ENCODE measurements at places on chromosomes 16 and 17.
A peak's percentile ranks its signal among the peaks of the same experiment; 100 is the strongest.

DNA sequence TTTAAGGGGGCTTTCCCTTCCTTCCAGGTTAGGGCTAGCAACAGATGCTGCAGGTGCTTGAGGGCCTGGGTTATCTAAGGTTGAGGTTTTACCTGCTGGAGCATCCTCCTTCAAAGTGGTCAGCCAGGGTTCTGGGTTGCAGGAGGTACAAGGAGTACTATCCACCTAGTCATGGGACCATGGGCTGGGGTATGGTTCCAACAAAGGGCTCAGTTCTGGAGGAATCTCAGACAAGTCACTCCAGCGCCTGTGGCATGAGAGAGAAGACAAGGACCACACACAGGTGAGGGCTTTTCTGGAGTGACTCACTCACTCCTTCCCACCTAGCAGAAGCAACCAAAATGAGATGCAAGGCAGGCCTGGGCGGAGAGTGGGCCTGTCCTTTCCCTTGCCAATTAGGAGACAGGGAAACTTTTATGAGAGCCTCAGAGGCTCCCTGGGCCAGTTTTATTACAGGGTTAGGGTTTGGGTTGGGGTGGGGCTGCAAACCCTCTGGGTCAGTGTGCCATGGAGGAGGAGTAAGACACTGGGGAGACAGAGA is 2.2 kb downstream of the MYO19 start:
- no peak for DNase-seq

- DNase-seq = no peak
Observed at GRCh38 chr16:66188917-66189725, 177.4 kb upstream of the CDH5 start.

DNA sequence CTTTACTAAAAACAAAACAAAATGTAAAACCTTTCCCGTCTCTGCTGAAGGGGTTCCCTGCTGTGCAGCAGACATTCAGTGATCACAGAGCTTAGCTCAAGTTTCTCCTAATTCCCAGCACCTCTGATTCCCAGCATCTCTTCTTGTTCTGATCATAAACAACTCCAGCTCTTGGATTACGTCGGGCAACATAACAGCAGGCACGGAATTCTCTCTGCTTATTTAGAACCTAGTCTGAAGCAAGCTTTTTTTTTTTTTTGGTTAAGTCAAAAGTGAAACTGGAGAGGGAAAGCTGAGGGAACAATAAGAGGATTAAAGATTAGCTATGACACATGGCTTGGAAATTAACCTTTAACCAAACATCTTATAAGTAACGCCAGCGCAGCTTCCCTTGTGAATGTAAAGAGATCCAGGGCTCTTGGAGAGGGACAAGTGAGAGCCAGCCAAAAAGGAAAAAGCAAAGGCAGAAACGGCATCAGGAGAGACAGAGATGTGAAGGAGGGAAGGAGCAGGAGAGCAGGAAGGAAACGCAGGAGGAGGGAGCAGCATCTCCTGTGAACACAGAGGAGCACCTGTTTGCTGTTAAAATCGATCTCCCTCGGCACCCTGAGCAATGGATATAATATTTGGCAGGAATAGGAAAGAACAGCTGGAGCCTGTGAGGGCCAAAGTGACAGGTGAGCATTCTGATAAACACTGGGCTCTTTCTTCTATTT is at the start of gene BCO1:
TSS of gene BCO1 (plus strand) at position 394 of the 716 bp plus-strand sequence. CDS start at position 614, 220 bp downstream.
- peak; percentile 95 for DNase-seq

- no peak for DNase-seq
Observed at GRCh38 chr16:86964796-86965241, 352.4 kb downstream of the C16orf95 start.

- no peak for DNase-seq
Observed at GRCh38 chr16:77433146-77433545, 1.7 kb downstream of the ADAMTS18 start.

- no peak for DNase-seq
Observed at GRCh38 chr17:68019336-68019674, 16.2 kb upstream of the KPNA2 start.

- peak; percentile 44 for DNase-seq
Observed at GRCh38 chr16:19555938-19556771, 652 bp downstream of the VPS35L start.

DNA sequence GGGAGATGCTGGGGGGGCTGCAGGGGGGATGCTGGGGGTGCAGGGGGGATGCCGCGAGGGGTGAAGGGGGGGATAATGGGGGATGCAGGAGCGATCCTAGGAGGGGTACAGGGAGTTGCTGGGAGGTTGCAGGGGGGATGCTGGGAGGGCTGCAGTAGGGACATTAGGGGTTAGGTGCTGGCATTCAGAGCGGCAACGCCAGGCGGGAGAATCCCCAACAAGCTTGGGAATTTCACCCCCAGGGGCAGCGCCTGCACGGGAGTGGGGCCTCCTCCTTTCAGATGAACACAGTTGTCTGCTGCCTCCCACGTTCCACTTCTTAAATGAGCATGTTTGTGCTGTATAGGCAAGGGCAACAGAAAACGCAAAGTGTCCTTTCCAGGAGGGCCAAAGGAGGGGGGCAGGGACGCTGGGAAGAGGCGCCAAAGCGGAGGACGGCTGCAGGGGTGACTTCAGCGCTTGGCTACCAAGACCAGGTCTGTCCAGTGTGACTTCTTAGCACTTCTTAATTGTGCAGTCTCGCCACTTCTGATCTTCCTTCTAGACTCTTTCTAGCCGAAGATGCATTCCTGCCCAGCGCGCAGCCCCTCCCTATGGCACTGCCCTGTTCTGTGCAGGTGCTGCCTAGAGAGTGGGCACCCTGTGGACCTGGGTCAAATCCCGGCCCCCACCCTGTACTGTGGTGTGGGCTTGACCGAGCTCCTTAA is 2.0 kb upstream of the SLC6A4 start:
- DNase-seq = no peak

- peak; percentile 8 for DNase-seq
Observed at GRCh38 chr16:74650966-74651567, 15.6 kb downstream of the RFWD3 start.

GRCh38 chr16:50326835-50327465 is 41.8 kb downstream of the BRD7 start:
- DNase-seq = no peak

- no peak for DNase-seq
Observed at GRCh38 chr17:49798182-49798581, 9.7 kb downstream of the KAT7 start.

GRCh38 chr17:40038882-40039513 is 15.2 kb downstream of the MED24 start:
- no peak for DNase-seq

GRCh38 chr17:10063730-10064241 is 134.6 kb downstream of the GAS7 start:
- DNase-seq = no peak

DNA sequence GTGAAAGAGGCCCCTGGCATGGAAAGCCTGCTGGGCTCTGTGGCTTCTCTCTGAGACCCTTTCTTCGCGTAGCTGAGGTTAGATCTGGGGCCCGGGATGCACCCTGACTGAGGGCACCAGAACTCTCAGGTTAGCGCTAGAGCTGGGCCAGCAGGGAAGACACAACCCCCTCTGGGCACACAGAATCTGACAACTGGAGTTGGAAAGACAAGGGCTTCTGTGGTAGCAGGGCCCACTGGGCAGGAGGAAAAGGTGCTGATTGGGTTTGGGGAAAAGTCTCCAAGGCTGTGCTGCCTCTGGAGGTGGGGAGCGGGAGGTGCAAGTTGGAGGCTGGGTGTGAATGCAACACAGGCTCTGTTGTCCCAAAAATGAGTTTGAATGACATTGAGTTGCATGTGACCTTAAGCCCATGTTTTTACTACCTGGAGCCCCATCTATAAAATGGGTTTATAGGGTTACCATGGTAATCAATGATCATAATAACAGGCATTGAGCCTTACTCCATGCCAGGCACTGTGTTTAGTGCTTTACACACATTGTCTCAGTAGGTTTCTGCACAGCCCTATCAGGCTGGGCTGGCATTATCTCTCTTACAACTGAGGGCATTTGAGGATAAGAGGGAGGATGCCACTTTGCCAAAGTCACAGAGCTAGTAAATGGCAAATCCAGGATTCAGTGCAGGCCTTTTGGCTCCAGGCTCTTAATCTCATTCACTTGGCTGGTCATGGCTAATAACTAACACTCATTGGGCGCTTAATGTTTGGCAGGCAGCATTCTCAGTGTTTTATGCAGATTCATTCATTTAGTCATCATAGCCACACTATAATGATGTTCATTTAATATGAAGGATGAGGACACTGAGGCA is 9.5 kb upstream of the IGFBP4 start:
- DNase-seq = no peak

GRCh38 chr16:81885976-81886586 is 107.0 kb downstream of the PLCG2 start:
- DNase-seq = peak; percentile 60

DNA sequence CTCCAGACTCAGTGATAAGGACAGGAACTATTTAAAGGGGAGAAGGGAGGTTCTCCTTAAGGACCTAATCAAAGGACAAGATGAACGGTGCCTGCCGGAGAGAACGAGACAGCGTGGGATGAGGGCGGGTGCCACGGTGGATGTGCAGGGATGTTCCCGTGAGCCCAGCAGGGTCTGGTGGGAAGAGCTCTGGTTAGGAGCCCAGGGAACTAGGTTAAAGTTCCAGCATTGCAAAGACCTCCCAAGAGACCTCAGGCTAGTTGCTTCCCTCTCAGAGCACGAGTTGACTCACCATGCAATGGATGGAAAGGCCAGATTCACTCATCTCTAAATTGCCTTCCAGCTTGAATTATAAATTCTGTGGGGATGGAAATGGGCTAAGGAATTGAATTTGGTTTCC is 14.7 kb downstream of the CCR7 start:
- DNase-seq = no peak

DNA sequence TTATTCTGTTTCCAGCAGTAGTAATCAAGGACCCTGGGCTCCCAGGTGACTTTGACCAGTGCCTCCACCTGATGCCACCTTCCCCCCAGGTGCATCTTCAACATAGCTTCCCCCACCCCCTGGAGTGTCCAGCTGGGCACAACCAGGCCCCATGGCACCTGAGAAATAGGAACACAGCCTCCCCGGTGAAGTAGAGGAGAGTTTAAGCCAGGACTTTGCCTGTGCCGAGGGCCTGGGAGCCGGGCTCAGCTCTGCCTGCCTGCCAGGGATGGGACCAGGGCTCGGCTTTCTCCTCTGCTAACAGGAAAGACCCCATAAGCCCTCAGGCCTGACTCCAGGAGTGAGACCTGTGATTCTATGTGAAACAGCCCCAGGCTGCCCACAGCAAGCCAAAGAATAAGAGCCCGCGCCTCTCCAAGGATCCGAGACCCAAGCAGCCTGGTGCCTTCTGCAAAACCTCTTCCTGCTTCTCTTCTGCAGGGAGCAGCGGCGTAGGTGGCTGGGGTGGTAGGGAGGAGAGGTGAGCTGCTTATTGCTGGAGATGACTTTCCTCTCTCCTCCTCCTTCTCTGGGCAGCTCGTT is 16.4 kb upstream of the RBFOX3 start:
- DNase-seq = no peak

DNA sequence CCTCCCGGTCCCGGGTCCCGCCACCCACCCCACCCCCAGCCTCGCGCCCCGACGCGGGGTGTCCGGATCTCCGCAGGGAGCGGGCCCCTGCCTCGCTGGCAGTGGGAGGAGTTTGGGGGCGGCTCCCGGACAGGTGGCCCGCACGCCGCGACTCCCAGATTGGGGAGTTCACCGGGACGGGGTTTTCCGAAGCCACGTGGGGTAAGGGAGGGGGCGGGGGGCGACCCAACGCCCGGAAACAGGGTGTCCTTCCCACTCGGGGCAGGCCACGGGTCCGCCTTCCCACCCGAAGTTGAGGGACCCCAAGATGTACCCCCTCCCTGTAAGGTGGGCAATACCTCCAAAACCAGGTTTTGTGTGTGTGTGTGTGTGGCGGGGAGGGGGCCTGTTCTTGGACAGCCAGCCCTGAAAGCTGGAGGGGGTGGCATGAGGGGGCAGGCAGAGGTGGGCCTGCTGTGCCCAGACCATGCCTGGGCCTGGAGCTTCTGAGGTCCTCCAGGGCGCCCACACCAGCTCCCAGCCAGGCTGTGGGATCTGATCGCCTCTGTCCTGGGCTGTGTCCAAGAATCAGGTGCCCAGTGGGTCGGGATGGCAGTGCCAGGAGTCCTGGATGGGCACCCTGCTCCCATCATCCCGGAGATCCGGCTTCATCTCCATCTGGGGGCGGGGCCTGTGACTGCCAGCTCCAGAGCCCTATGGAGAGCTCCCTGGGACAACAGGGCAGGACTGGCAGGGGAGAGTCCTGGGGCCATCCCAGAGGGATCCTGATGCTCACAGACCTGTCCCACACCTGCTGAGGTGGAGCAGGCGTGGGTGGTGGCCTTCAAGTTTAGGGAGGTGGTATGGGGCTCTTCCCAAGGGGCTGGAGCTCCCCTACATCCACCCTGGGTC is 767 bp downstream of the SYNGR2 start:
- peak; percentile 33 for DNase-seq

DNA sequence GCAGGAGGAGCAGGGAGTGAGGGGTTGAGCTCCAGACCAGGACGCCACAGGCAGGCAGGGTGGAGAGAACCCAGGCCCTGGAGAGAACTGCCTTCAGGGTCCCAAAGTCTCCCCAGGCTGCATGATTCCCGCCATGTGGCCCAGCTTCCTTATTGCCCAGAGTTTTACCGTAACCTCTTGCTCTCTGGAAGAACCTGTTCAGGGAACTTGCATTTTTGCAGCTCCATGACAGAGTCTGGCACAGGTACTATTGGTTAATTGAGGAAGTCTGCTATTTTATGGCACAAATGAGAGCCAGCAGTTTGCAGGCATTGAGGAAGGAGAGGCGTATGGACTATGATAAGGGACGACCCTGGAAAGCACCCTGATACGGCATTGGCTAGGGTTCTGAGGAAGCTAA is 11.6 kb upstream of the NOS2 start:
- no peak for DNase-seq

DNA sequence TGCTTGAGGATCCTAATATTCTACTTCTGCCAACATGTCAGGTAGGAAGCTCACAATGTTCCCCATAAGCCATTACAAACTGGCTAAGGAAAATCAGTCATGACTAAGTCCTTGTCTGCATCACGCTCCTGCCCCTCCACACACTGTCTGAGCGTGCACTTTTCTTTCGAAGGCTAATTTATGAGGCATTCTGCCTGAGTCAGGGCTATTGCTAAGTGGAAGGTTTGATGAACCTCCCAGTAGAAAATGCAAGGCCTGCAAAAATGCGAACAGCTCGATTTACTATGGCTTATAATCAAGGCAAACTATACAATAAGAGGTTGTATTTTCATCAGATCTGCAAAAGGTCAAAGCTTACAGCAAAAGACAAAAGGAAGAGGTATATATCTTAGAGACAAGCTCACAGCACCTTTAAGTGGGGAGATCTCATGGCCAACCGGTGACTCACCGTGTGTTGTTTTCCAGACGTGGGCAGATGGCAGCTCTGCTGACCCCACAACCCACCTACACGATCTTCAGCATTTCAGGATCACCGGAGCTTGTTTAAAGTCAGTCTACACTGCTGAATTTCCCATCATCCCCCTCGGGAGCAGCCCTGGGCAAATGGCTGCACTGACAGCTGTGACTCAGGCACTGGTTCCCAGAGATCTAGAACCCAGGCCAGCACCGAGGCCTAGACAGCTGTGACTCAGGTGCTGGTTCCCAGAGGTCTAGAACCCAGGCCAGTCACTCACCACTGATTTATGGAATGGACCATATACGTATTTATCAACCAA is 26.1 kb downstream of the MEAK7 start:
- DNase-seq = no peak
